HAP-1 (cell line): ENCODE measurements at places on chromosomes 6 and 20.

DNA sequence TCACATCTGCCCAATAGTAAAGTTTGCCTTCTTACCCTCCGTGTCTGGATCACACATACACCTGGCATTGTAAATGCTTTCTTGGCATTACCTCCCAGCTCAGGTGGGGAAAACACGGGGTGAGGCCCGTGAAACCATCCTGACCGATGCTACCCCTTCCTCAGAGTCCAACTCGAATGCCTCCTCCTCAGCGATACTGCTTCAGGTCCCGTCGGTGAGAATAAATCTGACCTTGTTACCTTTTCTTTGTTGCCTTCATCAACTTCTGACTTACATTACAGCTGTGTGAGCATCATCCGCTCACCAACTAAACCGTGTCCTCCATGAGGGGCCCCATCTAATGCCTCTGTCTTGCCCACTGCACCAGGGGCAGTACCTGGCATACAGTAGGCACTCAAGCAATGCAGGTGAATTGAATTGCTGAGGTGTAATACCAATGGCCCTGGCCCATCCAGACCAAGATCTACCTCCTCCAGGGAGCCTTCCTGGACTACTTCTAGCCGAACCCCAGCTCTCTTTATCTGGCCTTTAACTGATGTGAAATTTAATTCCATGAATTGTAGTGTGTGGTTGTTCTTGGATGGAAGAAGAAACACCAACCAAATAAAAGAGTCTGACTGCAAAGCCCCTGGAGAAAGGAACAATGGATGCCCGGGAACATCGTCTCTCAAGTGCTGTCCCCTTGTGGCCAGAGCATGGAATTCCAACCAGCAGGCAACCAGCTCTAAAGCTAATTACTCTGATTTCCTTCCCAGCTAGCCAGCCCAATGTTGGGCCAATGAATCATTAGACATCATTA, 141.5 kb downstream of the ANKRD60 start:
- DNase-seq: peak; percentile 22

GRCh38 chr20:17935761-17936160, 32.8 kb downstream of the SNX5 start:
- DNase-seq: no peak

- no peak for DNase-seq
These were observed 1088.7 kb upstream of the DEFB115 start for GRCh38 chr20:30168800-30169138.

DNA sequence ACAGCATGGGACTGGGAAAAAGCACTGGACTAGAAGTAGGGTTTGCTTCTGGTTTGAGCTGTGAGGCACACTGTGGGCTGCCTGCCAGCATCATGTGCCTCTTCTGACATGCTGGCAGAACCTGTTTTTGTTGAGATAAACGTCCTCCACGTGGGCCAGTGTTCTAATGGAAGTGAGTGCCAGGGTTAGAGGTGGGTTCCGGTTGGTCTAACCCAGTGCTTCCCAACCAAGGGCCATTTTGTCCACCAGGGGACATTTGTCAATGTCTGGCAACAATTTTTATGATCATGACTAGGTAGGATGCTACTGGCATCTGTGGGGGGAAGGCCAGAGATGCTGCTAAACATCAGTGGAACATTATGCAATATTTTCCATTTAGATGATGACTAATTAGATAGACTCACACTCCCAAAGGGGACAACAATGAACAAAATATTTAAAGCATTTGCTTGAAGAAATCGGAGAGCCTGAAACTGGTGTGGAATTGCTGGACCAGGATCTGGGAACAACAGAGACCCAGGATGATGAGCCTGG, 7.8 kb upstream of the APMAP start:
- DNase-seq: no peak

- no peak for DNase-seq
These were observed 45.3 kb downstream of the DLL1 start for GRCh38 chr6:170245475-170245992.

DNA sequence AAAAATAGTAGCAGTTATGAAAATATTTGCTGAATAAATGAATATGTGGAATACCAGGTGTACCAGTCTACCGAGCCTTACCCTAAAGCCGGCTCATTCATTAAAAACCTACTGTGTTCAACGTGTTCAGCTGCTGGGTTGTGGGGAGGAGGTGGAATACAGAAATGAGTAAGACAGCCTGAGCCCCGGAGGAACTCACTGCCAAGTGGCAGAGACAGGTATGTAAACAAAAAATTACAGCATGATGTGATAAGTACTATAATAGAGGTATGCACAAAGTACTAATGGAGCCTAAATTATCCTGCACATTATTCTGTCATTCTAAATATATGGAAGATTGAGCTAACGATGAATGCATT, 6.8 kb upstream of the ADTRP start:
- DNase-seq: no peak

DNA sequence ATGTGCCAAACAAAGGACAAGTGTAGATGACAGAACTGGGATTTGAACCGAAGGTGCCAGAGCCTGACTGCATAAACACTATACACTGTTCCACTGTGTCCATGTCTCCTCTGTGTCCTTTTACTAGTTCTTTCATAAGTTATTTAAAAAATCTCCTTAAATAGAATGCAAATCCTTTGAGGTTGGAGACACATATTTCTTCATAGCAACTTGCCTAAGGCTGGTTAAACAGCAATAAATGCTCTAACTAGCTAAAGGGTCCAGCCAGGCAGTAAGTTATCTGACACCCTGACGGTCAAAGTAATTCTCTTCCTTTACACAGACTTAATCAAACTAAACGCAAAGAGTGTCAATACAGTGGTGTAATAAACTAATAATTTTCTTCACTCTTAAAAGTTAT, 76.2 kb upstream of the TRAF3IP2 start:
- DNase-seq: no peak

DNA sequence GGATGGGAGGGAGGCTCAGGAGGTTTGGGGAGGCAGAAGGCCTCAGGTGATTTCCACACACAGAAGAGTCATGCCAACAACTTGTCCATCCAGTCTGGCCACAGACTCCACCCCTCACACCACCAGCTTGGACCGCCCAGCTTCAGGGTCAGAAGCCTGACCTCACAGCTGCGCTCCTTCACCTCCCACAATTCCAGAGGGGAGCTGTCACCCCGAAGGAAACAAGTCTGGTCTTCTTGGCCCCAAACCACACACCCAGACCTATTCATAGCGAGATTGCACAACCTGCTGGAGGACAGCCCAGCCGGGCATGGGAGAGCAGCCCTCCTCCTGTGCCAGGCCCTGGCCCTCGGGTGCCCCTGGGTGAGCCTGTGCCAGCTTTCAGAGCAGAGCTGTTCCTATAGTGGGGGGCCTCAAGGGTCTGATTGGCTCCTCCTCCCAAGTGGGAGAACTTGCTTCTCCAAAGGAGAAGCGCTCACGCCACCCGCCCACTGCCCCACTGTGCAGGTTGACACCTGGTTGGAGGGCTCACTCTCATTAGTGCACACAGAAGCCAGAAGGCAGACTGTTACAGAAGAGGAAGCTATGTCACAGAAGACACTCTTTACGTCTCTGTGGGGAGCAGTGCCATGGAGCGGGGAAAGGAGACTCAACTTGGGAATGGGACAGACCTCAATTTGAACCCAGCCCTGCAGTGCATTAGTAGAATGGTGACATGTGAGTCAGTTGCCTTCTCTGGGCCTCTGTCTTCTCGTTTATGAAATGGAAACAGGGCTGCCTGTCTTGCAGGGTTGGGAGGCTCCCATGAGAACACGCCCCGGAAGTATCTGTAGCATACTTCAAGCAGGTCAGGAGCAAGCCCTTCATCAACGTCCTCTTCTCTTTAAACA, 128.8 kb downstream of the FOXO3 start:
- DNase-seq: no peak

DNA sequence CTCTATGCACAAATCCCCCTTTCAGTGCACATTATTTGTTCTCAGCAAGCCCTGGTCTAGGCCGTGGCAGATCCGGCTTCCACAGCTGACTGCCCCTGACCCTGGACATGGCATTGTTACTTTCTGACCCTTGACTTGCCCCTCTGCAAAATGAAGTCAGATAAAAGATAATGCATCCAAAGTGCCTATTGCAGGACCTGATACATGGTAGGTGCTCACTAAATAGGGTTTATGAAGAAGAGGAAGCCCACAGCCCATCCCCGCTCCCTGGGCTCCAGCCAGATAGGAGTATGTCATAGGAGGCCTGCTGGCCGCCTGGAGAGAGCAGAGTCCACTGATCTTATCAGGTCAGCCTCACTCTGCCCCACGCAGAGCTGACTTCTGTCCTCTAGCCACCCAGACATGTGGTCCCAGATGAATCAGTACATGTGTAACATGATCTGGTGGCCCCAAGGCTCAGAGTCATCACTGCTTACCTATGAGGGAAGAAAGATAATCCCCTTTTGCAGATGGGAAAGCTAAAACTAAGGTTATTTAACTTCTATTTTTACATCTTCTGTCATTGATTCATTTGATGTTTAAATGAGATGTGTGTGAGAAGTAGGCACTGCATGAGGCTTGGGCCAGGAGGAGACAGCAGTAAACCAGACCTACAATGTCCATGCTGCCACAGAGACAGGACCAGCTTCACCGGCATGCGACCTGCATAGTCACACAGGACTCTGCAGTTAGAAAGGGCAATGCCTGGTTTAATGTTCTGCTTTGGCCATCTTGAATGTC, 20.4 kb downstream of the MAFB start:
- no peak for DNase-seq

DNA sequence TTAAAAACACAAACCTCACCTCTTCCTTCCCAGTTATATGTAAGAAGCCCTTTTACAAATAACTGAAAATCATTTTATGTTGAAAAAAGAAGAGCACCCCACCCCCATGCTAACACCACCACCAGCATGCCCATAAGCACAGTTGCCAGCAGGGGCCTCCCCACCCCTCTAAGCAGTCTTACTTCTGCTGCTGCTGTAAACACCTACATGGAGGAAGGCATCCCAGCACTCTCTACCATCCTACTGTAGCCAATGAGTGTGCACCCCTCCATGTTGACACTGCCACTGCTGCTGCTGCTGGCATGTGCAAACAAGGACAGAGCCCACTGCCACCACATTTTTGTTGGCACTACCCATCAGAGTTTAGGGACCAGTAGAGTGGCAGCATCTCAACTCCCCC, 49.6 kb upstream of the PHIP start:
- peak; percentile 53 for DNase-seq

GRCh38 chr20:24950836-24951525, 1.9 kb downstream of the CST7 start:
- DNase-seq: no peak

- DNase-seq: no peak
These were observed 22.9 kb upstream of the CD83 start for GRCh38 chr6:14094721-14095120.

DNA sequence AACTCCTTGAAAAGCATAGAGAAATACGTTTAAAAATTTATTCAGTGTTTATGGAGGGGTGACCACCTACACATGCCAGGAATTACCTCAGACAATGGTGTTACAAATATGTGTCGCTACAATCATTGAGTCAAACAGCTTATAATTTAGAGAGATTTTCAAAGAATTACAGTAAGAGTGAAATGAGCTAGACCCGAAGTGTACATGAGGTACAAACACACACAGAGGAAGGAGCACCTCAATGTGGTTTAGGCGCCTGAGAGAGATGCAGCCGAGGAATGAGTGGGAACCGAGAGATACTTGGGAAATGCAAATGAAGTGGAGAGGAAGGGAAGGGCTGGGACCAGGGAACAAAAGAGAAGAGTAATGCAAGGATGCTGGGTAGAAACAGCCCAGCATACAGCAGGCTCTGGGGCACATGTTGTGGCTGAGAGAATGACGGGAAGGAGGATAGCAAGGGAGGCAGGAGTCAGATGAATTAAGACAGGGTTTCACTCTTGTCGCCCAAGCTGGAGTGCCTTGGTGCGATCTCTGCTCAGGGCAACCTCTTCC, 15.5 kb downstream of the EEF1E1 start:
- no peak for DNase-seq

DNA sequence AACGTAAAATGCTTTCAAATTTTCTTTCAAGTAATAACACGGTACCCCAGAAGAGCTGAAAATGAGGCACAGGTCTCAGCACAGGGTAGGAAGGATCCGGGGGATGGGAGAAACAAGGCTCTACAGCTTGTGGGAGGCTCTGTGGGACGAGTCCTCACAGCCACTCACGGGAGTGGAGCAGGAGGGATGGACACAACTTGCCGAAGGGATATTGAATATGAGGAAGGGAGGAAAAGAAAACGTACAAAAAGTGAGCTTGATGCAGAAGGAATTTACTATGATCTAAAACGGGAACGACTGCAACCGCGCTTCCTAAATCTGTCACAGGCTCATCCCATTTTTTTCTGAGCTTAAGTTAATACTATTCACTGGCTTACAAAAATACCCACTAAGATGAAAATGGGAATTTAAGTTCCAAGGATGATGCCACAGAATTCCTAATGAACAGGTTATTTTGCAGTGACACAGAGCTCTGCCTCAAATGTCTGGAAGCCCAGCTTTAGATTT, 72.9 kb downstream of the FYN start:
- no peak for DNase-seq
